ENCODE measurements at places on chromosomes 2 and 18.

DNA sequence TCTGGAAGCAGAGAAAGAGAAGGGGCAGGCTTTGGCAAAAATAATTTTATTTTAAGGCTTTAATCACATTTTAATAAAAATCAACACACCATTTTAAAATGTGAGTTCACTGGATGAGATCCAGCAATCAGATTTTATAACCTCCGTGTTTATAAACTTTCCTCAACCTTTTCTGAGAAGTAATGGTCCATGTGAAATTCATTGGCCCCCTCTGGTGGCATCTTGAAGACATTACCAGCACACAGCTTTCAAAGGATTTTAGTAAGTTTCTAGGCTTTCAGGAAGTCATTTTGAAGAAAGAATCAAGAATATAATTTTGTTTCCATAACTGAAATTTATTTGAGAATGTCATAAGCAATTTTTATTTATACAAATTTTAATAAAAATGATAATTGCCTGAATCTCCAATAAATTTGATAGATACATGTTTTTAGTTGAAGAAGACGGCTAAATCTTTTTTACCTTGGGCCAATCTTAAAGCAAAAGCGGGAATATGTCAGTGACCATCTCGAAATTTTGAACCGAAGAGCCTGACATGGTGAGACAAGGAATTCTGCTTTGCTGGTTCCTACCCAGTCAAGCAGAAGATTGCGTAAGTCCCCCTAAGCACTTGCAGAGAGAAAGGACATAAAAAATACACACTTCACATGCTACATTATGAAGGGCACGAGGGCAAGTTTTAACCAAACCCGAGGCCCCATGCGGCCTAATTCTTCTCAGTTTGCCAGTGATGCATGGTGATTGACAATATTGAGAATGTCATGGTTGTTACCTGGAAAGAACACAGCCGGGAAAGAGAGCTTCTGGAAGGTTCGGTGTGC lies 128.4 kb upstream of the CBLN2 start:
- DNase-seq, result no peak

DNA sequence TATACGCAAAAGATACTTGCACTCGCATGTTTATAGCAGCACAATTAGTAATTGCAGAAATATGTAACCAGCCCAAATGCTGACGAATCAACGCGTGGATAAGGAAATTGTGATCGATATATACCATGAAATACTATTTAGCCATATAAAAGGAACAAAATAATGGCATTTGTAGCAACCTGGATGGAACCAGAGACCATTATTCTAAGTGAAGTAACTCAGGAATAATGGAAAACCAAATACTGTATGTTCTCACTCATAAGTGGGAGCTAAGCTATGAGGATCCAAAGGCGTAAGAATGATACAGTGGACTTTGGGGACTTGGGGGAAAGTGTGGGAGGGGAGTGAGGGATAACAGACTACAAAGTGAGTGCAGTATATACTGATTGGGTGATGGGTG lies 1008.0 kb upstream of the CRIM1 start:
- no peak for DNase-seq

DNA sequence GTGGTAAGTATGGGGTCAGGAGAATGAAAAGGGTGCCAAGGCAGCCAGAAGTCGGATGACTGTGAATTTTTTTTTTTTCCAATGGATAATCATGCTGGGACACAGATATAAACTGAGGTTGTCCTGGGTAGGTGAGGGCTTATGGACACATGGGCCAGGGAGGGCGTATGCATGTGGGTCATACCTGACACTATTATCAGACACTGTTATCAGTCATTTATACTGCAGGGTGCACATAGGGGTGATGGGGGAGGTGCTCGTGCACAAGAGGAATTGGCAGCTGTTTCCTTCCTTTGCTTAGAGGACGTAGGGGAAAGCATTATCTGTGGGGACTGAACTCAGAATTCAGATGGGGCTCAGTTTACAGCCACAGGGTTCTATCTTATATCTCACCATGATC lies 10.1 kb downstream of the CTIF start:
- DNase-seq, result no peak

DNA sequence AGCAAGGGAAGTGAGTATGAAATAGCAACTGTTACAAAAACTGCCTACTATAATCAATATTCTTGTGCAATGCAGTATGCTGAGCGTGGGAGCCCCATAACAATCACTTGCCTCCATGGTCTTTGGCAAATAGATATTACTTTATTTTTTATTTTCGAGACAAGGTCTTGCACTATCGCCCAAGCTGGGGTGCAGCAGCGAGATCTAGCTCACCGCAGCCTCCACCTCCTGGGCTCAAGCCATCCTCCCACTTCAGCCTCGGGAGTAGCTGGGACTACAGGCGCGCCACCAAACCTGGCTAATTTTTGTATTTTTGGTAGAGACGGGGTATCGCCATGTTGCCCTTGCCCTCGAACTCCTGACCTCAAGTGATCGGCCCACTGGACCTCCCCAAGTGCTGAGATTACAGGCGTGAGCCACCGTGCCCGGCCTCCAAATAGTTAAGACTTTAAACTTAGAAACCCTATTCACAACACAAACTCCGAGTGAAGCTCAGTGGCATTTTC lies 1.2 kb upstream of the CCNT2 start:
- no peak for DNase-seq

All from stimulated activated CD8-positive, alpha-beta memory T cell treated with anti-CD3 and anti-CD28 coated beads, Interleukin-4, amount 100 ng/mL, for 1 hour (primary cell).